ENCODE measurements at places on chromosomes 1 and 21.
A peak's percentile ranks its signal among the peaks of the same experiment; 100 is the strongest.

- no peak for DNase-seq
Observed at GRCh38 chr1:40997096-40997495, 17.6 kb downstream of the CTPS1 start.

DNA sequence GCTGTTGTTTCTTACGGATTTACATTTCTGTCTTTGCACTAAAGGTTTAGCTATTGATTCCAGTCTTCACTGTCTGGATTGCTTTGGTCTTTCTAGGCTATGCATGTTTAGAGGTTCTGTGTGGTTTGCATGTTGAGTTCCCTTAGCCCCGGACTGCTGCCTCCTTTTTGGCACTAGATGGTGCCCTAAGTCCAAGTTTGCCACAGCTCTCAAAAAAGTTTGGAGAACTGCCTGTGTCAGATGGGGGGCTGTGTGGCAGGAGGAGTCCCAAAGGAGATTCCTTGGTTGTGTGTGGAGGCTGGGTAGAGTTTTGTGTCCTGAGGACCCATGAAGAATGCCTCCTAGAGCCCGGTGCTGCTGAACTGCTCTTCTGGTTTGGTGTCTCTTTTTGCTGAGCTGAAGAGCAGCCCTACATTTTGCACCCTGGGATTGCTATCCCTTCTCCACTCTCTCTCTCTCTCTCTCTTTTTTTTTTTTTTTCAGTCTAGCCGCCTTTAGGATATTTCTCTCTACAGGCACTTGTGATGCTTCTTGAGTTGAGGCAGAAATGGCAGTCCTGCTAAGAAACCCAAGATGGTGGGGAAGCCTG is 74.4 kb downstream of the PTGS2 start:
- DNase-seq = no peak

- no peak for DNase-seq
Observed at GRCh38 chr1:215665215-215665614, 98.1 kb downstream of the KCTD3 start.

- DNase-seq = peak; percentile 9
Observed at GRCh38 chr1:101137144-101138126, 99.4 kb upstream of the S1PR1 start.

DNA sequence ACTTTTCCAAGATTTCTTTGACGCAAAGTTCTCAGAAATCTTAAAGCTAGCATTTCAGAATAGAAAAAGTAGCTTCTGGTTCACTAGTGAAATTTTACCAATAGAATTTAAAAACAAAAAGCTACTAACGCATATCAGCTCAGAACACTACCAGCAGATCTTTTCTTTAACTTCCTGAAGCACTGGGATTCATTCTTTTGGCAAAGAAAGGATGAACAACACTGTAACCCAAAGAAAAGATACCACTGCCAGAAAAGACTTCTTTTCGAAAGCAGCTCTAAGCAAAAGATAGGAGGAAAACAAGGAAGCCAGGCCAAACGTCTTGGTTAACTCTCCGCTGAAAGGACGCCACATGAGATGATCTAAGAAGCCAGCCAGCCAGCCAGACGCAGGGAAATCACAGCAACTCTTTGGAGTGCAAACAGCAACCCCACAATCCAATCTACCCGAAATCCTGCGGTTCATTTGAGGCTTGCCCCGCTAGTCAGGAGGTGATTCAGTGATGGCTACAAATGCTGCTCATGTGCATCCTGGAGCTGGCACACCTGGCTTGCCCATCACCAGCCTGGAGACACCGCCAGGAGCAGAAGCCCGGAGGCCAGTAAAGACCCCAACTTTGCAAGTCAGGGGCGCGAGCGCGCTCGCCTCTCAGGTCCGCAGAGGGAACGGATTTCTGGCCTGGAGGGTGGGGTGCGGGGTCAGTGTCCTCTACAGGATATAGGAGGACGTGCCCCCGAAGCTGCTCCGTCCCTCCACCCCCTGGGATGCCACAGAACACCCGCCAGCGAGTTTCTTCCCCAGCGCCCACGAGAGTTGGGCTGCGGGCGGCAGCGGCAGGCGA is 812 bp downstream of the NBPF1 start:
- peak; percentile 54 for DNase-seq

GRCh38 chr1:26754086-26754874 is 33.5 kb upstream of the PIGV start:
- no peak for DNase-seq
